Activated T-cell treated with anti-CD3 and anti-CD28 coated beads for 48 hours (primary cell): ENCODE measurements at places on chromosomes 12 and 14.
A peak's percentile ranks its signal among the peaks of the same experiment; 100 is the strongest.

DNA sequence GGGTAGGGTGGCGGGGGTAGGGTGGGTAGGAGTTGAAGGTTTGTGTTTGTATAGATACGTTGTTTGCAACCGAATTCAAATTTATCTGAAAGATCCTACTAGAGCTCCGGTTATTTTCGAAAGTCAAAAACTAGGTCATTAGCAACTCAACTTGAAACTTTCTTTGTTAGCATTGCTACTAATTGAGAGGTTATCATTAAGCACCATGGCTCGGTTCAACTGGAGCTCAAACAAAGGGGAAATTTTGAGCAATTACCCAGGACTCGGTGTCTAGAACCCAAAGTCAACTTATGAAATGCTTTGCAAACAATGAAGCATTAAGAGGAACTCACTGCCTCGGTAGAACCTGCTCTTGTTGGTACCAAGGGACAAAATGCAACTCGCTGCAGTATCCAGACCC is 207.7 kb downstream of the BCAT1 start:
- no peak for DNase-seq

DNA sequence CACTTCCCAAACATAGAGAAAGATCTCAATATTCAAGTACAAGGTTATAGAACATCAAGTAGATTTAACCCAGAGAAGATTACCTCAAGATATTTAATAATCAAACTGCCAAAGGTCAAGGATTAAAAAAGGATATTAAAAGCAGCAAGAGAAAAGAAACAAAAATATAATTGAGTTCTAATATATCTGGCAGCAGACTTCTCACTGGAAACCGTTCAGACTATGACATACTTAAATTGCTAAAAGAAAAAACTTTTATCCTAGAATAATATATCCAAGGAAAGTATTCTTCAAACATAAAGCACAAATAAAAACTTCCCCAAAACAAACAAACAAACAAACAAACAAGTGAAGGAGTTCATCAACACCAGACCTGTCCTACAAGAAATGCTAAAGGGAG is 92.4 kb downstream of the FSCB start:
- DNase-seq = no peak

DNA sequence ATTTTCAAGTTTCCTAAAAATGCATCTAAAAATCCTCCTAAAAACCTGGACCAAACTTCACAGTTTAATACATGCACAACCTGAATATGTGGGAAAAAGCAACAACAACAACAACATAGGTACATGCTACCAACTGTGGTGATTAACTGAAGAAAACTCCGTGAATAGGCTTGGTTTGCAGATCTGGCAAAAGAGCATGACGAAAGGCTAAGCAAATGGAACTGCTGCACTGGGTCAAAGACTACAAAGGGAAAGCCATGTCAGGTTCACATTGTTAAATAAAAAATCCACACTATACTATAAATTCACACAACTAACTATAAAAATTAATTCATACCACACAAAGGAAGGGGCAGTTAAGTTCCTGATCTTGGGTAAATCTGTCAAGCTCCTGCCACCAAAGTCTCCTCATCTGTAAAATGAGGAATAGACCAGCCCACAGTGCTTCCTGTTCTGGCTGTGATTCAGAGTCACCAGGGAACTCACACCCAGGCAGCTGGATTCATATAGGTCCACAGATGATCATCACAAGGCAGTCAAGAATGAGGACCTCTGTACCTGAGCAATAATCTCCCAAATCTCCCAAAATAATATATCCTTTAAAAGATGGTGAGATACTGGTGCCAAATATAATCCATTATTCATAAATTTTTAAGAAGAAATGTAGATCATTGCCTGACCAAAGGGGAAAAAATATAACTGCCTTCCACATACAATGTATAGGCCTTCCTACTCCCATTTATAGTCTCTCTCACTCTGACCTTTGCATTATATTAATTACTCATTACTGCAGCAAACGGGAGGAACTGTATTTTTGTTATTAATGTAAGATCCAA is 7.0 kb downstream of the CORO1C start:
- DNase-seq = no peak

DNA sequence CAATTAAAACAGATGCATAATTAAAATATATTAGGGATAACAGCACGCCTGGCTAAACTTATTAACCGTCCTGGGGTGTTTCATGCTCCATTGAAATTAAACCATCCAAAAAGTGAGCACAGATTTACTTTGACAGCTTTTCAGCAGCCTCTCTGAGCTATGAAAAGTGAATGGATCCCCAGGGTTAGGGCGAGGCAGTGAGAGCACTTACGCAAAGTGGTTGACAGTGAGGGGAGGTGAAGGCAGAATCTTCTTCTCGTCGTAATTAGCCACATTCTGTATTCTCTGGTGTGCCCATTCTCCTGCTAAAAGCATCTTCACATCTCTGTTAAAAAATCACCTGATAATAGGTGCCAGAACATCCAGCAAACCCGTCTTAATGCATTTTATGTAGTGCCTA is 1.9 kb downstream of the TMTC2 start:
- DNase-seq = no peak

- no peak for DNase-seq
Observed at GRCh38 chr12:75766263-75767160, 255.1 kb upstream of the KRR1 start.

DNA sequence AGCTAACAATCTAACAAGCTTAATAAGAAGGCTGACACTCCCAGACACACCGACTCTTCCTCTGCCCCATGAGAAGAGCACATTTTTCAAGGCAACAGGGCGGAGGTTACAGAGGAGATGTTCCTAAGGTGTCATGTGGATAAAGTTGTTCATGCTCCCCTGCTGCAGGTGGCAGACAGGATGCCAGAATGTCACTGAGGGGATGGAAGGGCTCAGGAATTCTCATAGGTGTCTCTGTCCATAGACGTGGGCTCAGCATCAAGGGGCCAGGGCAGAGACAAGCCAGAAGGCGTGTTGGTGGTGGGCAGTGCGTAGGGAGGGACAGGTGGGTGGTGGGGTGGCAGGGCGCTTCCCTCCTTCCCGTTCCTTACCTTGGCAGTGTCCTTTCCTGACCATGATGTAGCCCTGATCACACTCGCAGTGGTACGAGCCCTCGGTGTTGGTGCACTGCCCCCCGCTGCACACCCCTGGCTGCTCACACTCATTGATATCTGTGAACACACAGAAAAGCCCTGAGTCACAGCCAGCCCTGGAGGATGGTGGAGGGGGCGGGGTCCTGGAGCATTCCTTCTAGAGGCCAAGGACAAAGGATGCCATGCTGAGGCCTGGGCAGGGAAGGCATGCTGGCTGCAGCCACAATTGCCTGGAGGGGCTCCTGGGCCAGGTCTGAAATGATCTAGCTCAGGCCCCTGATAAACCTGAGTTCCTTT is 23.0 kb downstream of the ISCA2 start:
- no peak for DNase-seq

- no peak for DNase-seq
Observed at GRCh38 chr14:75311356-75311755, 32.7 kb downstream of the FOS start.

DNA sequence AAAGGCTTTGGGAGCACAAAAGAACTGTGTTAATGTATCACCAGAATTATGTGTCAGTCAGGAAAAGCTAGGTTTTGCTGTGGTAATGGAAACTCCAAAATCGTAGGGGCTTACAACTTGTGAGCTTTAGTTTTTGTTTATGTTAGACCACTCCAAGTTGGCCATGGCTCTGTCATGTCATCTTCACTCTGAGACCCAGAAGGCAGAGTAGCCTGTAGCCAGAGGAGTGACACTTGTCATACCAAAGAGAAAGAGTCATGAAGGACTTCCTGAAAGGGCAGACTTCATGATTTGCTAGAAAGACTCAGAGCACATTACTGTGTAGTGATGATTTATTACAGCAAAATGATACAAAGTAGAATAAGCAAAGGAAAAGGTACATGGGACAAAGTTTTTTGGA is 133.6 kb upstream of the SSTR1 start:
- DNase-seq = no peak

DNA sequence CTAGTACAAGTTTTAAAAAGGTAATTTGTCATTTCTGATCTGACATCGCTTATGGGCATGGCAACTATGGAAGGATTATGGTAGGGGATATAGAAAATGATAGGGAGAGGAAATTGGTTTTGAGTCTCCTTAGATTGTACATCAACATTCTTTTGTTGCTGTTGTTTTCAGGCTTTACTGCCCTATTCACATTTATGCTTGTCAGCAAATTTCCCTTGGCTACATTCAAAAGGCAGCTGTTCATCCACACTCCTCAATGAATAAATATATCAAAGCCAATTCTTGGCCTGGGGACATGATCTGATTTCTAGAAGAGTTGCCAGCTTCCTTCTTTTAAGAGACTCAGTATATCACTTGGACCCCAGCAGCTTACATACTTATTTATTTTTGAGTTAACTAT is 283.4 kb downstream of the CEP128 start:
- DNase-seq = no peak

GRCh38 chr12:39574378-39574777 is 45.2 kb downstream of the ABCD2 start:
- DNase-seq = no peak

GRCh38 chr12:124603100-124603541 is 35.7 kb upstream of the NCOR2 start:
- no peak for DNase-seq

- DNase-seq = no peak
Observed at GRCh38 chr12:659090-659683, 4.1 kb downstream of the NINJ2 start.

DNA sequence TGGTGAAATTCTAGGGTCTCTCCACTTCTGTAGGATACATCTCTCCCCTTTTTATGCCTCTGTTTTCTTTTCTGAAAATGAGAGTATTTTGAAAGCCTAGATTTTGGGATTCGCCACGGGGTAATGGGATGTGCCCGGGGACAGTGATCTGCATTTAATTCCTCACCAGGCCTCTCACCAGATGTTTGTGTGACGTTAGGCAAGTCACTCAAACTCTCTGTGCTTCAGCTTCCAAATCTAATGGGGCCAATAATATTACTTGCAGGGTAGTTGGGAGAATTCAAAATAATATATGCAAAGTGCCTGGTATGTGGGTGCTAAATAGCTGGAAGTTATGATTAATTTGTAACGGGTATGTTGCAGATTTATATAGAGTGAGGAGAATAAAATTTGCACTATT is 78.8 kb downstream of the C12orf75 start:
- no peak for DNase-seq

DNA sequence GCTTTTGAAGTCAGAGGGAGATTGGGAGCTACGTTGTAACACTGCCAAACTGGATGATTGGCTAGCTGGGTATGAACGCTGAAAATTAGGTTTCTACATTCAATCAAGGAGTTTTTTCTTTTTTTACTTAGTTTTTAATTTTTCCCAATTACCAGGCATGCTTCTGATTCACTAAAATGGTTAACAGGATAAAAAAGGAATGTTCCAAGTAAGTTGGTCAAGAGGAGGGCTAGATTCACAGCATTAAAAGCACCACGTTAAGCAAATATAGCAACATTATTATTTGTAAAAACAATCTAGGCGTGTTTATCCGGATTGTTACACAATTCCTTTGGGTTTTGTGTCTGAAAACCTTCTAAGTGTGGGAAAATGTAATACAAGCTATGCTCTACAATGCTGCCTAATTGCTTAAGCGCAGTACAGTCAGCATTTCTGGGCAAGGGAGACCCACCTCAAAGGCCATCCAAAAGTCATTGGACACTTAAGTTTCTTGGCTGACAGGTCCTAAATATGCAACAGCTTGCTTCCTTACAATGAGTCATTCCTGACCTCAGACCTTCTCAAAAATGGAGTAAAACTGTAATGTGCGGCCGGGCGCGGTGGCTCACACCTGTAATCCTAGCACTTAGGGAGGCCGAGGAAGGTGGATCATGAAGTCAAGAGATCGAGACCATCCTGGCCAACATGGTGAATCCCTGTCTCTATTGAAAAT is 1.2 kb downstream of the RPLP0 start:
- peak; percentile 30 for DNase-seq

- no peak for DNase-seq
Observed at GRCh38 chr12:13870255-13870654, 111.1 kb downstream of the GRIN2B start.

- no peak for DNase-seq
Observed at GRCh38 chr14:31465111-31465510, 7.8 kb upstream of the DTD2 start.

- DNase-seq = no peak
Observed at GRCh38 chr14:22491683-22492621, 97.1 kb downstream of the DAD1 start.

GRCh38 chr12:121647-122046 is 55.1 kb downstream of the IQSEC3 start:
- DNase-seq = no peak

GRCh38 chr14:75247286-75247922 is 31.2 kb upstream of the FOS start:
- DNase-seq = peak; percentile 54

DNA sequence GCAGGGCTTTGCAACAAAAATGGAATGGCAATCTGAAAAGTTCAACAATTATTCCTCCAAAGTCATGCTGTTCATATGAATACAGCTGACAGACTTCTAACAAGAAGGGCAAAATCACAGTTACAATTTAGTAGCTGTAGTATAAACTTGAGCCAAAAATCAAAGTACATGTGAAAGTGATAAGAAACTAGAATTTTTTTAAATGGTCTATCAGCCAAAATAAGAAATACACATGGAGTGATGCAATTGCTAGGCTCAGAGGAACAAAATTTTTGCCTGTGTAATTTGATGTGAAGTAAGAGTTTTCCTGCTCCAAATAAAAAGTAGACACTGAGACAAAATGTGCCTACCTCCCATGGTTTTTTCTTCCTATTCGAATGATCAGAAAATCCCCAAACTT is 167.7 kb upstream of the CDKN3 start:
- DNase-seq = no peak

DNA sequence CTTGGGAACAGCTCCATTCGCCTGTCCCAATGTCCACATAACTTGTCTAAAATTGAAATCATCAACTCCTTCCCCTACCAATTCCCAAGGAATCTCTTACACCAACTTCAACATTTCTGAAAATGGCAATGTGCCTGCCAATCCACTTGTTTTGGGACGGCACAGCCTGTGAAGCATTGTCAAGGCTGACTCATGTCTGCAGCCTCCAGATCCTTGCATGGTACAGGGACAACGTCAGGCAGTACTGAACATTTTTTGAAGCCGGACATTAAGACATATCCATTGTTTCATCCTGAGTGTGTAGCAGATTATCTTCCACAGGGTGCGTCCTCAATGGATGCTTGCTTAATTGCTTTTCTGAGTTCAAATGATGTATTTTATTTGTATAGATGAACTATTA is 794.1 kb downstream of the BCL11B start:
- DNase-seq = no peak

DNA sequence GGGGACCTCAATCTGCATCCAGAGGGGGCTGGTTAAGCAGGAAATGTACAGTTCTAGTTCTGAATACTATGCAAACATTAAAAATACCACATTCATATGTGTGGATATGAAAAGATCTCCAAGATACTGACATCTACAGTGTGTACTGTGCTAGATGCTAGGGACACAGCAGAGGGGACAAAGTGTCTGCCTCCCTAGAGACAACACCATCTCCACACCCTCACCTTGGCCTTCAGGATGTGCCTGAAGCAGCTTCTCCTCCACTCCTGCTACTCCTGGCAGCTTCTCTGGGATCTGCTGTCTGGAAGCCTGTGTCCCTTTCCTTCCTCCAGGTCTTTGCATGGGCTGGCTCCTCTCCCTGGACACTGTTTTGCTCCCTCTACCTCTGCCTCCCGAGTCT is 10.7 kb upstream of the SRSF9 start:
- no peak for DNase-seq

- DNase-seq = no peak
Observed at GRCh38 chr12:77049767-77050353, 15.5 kb downstream of the E2F7 start.

- no peak for DNase-seq
Observed at GRCh38 chr14:35826952-35827416, 846 bp downstream of the BRMS1L start.
